ENCODE measurements at places on chromosomes 5 and 9. TPM values are rescaled to one million over a fixed set of nuclear protein-coding genes. Genes with fewer than 3 reads are reported as not detected.

- DNase-seq = no peak
These were observed 16.0 kb upstream of the TMEM171 start for GRCh38 chr5:73104326-73104725.

DNA sequence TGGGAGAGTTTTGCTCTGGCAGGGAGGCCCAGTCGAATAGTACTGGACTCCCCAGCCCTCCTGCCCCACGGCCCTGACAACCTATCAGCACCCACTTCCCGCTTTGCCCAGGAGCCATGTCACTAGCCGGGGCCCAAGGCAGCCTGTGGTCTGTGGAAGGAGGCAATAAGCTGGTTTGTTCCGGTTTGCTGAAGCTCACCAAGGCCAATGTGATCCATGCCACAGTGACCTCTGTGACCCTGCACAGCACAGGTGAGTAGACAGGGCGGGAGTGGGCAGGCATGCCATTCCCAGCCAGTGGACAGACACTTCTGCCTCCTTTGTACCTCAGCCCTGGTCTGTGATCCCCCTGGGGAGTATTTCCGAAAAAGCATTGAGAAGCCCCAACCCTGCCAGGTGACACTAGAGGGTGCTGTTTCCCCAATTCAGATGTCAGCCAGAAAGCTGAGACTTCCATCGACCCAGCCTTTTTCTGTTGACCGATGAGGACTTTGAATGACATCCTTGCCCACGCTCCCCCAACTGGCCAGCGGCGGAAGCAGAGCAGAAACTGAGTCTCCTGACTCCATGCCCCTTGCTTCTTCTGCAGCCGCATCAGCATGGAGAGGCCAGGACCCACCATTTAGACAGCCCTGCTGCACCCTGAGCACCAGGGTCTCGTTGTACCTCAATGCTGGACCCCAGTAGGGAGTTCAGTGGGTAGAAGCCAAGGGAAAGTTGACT lies 9.6 kb downstream of the PCYOX1L start:
- no peak for DNase-seq

GRCh38 chr5:169906745-169907649 lies 73.3 kb downstream of the INSYN2B start:
- no peak for DNase-seq

GRCh38 chr9:2340046-2340760 lies 281.4 kb upstream of the VLDLR start:
- DNase-seq = no peak

DNA sequence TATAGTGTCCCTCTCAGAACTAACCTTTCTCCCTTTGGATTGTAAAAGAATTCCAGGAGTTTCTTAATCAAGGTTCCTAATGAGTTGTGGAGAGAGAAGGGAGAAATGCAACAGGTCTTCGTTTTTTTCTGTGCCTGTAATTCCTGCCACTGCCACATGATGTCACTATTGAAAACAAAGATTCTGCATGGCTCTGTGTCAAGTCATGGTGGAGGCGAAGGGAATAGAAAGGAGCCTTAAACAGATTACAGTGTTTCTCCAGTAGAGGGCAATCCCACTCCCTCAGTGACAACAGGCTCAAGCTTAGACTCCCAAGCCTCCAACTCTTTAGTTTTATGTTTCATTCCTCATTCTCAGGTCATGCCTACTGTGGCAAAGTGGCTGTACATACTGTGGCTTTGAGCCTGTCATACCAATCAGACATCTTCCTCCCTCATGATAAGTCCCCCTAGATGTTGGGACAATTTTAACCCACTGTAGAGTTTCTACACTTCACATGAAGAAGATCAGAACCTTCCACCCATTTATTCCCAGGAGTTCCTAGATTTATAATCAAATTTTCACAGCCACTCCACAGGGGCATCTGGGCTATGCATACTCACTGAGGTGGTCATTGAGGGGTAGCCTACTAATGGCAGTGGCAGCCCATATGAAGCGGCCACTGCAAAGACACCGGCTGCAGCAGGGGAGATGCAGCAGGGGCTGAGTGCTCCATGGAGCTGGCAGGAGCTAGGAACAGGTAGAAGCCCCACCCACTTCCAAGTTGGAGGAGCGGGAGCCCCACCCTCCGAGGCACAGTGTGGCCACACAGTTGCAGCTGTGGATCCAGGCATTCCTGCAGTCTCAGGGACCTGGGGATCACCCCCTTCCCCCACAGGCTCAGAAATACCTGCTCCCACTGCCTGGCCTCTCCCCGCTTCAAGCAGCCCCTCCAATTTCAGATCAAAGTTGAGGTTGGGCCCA lies 97.4 kb upstream of the TRIM32 start:
- DNase-seq = no peak

- no peak for DNase-seq
These were observed 39.2 kb upstream of the PCA3 start for GRCh38 chr9:76725011-76725546.

GRCh38 chr5:34652466-34652865 lies 3.7 kb upstream of the RAI14 start:
- no peak for DNase-seq

GRCh38 chr5:44708602-44709001 lies 100.1 kb upstream of the MRPS30 start:
- no peak for DNase-seq

- peak; percentile 81 for DNase-seq
These were observed at the start of gene GPRIN1 for GRCh38 chr5:176609724-176610434. Gene GPRIN1, minus strand, starts transcription at chr5:176610156. Its CDS starts 10,322 bp downstream, at chr5:176599834.

DNA sequence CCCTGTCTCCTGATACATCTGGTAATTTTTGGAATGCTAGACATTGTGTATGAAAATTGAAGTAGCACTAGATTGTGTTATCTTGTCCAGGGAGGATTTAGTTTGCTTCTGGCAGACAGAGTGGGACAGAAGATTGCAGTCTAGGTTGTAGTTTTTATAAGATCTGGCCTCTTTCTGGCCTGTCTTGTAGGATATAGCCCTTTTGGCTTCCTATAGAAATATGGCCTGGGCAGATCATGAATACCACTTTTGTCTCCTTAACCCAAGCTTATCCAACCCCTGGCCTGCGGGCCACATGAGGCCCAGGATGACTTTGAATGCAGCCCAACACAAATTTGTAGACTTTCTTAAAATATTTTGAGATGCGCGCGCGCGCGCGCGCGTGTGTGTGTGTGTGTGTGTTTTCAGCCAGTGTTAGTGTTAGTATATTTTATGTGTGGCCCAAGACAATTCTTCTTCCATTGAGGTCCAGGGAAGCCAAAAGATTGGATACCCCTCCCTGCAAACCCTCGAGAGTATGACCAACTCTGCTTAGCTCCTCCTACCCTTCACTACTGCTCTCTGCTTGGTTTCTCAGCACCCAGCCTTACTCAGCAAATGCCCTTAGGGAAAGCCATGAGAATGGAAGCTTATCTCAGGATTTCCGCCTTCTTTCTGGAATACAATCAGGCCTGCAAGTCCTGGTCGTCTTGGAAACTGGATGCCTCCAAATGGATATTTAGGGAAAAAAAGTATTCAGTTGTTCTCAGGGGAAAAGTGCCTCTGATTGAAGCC lies 26.5 kb downstream of the ANKRD33B start:
- DNase-seq = no peak

DNA sequence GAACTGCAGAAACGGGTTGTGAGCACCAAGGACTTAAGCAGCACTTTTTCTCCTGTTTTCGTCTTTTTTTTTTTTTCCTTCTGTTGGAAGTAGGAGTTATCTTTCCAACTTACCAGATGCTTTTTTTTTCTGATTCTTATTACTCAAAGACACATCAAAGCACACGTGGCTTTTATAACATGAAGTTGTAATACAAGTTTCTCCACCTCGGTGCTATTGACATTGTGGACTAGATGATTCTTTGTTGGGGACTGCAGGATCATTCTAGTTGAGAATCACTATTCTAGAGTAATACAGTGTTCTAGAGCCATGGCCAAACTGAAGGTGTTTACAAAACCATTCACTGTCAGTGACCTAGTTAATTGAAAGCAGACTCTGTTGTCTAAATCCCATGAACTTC lies 51.5 kb downstream of the MYO10 start:
- no peak for DNase-seq

- no peak for DNase-seq
These were observed 18.4 kb downstream of the NKD2 start for GRCh38 chr5:1026700-1027621.

GRCh38 chr5:157160001-157160400 lies 6.1 kb downstream of the GARIN3 start:
- DNase-seq = no peak

GRCh38 chr5:121890297-121890858 lies 38.7 kb downstream of the FTMT start:
- no peak for DNase-seq

DNA sequence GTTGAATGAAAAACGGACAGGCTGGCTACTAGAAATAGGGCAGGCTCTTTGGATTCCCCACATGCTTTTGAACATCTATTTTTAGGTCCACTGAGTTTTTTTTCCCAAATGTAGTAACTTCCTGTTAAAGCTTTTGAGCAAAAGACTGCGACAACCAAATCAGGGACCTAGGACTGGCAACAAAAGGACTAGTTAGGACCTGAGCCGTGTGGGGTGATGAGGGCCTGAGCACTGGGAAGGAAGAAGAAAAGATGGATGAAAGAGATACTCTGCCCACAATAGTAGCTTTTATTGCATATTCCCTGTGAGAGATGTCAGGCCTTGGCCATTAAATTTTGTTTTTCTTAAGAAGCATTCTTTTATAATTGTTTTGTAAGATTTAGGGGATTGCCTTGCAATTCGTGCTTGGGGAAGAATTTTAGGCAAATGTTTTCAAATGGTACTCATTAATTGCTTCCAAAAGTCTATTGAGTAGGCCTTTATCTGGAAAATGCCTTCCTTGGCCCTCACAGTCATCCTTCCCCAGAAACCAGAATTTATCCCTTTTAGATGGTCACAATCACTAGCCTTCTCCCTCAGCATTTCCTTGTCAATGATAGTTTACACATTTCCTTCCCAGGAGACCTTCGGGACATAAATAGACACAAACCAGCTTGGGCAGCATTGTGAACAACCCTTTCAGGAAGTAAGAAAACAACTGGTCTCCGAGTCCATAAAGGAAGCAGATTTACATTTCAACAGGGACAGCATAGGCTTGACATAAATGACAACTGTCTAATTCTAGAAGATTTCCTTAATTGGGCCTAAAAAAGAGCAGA lies 166.5 kb downstream of the RMI1 start:
- DNase-seq = no peak

DNA sequence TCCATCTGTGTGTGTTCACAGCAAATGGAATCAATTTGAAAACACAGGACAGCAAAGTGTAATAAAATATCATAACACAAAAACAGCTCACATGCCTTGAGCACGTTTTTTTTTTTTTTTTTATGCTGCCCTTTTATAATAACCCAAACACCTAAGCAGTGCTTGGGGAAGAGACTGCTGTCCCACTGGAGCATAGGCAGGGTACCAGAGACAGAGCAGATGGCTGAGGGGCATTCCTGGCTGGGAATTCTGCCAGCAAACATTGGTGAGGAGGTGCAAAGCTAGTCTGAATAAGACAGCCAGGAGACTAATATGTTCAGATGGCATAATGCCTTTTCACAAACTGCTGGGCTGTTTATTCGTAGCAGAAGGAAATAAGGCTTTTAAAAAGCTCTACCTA lies 58.1 kb upstream of the SV2C start:
- DNase-seq = no peak

GRCh38 chr9:130934702-130935647 lies 4.1 kb downstream of the FIBCD1 start:
- DNase-seq = no peak

PCDHA2 gene
- 5.7 TPM for polyA plus RNA-seq

NRG2 gene
- 11.5 TPM for polyA plus RNA-seq

ANKRD34B gene
- 2.8 TPM for polyA plus RNA-seq

MLANA gene
- polyA plus RNA-seq = 0.89 TPM

EGFLAM gene
- polyA plus RNA-seq = 33.1 TPM

SLIT3 gene
- polyA plus RNA-seq = 22.5 TPM

ZNF883 gene
- polyA plus RNA-seq = 18.6 TPM

FOXD4L6 gene
- not detected for polyA plus RNA-seq

MVB12B gene
- 84.2 TPM for polyA plus RNA-seq

LTC4S gene
- 10.5 TPM for polyA plus RNA-seq
